Substantia nigra (tissue), 51 donors: ENCODE measurements at places on chromosomes 2 and 18.

DNA sequence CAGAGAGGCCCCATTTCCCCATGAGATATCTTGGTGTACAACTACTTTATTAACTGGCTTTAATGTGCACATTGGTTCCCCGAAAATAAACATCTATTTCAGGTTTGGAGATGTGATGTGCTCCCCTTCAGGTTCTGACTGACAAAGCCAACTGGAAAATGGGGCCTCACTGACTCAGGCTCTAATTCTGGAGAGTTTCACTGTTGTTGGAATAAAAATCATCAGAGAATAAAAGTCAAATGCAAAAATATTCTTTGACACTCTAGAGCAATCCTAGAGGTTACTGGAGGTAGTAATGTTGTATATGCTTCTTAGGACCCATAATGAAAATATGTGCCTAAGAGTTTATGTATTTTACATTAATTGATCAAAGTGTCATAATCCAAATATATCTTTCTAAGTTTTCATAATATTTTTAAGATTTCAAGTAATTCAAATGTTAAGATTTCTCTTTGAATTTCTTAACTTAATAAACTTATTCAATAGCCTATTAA is 189.9 kb upstream of the COL3A1 start:
- no peak for DNase-seq

DNA sequence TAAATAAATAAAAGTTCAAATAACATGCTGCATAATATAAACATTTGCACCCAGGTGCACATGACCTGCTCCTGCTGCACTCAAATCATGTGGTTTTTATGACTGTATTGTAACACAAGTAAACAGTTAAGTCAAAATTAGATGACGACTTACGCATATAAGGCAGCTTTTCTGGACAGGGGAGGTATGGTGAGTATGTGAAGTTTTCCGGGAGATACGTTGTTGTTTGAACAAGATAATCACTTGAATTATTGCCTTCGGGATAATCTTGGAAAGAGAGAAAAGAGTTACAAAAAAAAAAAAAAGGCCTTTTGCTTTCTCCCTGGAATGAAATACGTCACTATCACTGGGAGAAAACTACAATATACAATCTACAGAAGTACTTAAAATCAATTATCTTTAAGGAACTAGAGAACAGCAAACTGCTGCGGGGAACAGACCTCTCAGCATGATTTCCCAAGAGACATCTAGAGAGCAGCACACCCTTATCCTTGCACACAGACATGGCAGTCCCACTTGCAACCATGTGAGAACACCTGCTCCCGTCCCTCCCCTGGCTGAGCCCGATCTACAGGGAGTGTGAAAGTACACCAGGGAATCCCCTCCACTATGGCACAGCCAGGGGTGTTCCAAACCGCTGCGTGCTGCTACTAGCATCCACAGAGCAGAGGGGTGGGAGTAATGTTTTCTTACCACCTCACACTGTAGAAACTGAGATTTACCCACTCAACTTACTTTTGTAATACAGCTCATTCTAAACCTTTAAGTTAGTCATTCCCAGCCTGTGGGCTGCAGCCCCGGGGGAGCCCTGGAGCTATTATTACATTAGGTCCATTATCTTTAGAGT is 26.3 kb downstream of the B4GALT6 start:
- no peak for DNase-seq

- DNase-seq = no peak
Measured at GRCh38 chr2:95331606-95332005, 34.5 kb downstream of the KCNIP3 start.

- no peak for DNase-seq
Measured at GRCh38 chr18:77006305-77007175, 126.0 kb downstream of the MBP start.
